Stimulated activated CD8-positive, alpha-beta memory T cell treated with anti-CD3 and anti-CD28 coated beads, Interleukin-4, amount 100 ng/mL, for 1 hour (primary cell): ENCODE measurements at places on chromosomes 4 and X.

DNA sequence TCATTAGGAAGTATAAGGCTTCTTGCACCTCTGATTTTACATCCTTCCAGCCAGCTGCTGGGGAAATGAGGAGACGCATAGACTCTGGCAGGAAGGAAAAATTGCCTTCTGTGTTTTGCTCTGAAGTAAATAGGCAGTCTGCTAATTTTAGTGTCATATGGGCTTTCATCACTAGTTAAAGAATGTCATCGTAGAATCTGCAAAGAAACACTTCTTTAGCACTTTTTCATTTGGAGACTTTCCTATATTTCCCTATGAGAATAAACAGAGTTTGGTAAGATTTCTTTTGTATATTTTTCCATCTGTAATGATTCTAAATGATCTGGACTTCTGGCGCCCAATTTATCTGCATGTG is 3.3 kb downstream of the ADGRL3 start:
- DNase-seq: no peak

DNA sequence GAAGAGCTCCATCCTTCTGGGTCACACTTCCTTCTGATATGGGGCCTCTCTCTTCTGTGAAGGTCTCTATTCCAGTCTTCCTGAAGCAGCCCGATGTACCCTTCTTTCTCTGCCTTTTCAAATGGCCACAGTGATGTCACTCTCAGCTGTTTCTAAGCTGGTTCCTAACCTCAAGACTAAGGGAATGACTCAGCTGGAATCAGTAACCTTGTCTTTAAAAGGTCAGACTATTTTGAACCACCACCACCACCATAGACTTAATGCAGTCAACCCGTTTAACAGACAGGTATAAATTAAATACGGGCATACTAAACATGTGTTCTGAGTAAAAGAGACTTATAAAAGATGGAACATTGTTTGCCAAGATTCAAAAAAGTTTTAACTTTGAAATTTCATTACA is 121.0 kb downstream of the PPA2 start:
- no peak for DNase-seq

- no peak for DNase-seq
These were observed 12.7 kb downstream of the PRSS12 start for GRCh38 chr4:118340109-118340508.

GRCh38 chrX:110448459-110448858 is 89.8 kb downstream of the RTL9 start:
- no peak for DNase-seq

DNA sequence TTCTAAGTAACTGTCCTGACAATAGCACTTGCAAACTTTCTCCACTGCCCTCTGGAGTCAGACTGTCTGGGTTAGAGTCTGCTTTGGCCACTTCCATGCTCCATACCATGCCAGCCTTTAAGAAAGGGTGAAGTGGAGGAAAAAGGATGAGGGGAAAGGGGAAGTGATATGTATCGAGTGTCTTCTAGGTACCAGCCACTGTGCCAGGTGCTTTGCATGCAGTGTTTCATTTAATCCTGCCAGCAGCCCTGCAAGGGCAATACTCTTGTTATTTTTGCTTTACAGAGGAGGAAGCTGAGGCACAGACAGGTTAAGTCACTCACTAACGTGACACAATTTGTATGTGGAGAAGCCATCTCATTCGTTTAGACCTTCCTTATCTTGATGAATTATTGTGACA is 55.6 kb downstream of the RTL9 start:
- no peak for DNase-seq

- no peak for DNase-seq
These were observed 294.5 kb downstream of the PDGFC start for GRCh38 chr4:156677131-156677531.
